ENCODE measurements at places on chromosomes 6 and 20.

DNA sequence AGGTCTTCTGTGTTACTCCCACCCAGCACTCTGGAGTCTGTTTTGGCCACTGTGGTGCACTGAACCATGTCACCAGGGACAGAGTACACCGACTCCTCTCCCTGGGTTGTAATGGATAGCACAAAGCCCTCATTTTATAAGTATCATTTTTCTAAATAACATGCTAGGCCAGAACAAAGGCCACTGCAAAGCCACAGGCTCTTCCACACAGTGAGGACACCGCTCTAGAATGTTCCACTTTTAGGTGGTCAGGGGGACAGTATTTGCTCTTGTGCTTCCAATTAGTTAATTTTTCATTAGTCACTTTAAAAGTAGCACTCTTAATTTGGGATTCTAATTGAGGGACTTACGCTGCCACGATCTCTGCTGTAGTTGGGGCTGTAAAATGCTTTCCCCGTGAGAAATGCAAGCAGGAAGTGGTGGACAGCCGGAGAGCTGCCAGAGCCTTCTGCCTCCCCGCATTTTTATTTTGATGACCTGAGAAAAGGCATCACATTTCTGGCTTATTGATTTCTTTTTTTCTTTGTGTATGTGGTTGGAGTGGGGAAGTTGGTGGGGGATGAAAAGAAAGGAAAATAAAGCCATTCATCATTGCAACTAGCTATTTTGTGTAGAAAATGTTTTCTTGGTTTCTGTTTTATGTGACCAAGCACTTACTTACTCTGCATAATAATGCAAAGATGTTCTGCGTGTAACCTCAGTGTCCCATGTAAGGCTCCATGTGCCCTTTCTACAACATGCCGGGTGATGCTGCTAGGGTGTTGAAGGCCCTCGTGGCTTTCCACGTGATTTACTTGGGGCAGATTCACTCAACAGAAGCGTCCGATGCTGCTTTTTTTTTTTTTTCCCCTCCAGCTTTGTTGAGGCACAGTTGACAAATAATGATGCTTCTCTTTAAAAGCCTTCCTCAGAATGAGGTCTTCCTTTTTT, 195.9 kb downstream of the SASH1 start:
- no peak for DNase-seq

DNA sequence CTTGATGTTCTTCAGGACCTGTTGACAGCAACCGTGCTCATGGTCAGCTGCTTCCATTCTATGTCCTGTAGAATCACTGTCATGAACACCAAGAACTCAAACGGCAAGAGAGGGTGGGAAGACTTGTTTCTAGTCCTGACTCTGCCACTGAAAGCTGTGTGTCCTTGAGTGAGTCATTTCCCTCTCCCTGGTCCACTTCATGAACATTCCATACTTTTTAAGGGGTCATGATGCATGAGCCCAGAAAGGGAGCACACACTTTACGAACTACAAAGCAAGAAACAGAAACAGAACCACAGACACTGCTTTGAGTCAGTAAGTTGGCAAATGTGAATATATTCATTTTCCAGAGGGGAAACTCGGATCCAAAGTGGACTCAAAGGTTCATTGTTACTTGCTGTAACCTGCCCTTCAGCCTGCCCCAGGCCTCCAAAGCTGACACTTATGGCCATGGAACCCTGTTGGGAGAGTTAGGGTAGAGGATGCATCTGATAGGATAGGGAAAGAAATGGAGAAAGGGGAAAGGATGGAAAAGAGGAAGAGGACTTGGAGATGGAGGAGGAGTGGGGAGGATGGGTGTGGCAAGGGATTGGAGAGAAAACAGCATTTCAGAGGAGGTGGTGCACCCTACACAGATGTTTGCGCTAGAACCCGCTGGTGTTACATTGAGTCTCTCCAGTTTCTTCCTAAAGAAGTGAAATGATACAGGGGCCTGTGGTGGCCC, 129.8 kb downstream of the FOXO3 start:
- no peak for DNase-seq

GRCh38 chr6:163354085-163354484, 60.4 kb upstream of the QKI start:
- no peak for DNase-seq

DNA sequence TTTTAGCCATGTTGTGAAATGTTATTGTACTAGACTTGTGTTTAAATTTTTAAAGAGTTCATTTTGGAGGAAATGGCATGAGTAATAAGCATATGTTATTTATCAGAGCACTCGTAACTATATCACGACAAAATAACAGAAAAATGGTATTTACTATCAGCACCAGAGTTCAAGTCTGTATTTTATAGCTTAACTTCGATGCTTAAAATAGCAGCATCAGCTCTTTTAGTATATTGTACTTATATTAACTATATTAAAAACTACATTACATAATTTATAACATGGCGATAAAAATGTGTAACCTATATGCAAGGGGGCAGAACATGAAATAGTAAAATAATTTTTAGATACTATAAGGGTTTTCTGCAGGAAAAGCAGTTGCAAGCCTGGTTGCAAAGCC, 52.9 kb downstream of the ABRACL start:
- peak; percentile 24 for DNase-seq

DNA sequence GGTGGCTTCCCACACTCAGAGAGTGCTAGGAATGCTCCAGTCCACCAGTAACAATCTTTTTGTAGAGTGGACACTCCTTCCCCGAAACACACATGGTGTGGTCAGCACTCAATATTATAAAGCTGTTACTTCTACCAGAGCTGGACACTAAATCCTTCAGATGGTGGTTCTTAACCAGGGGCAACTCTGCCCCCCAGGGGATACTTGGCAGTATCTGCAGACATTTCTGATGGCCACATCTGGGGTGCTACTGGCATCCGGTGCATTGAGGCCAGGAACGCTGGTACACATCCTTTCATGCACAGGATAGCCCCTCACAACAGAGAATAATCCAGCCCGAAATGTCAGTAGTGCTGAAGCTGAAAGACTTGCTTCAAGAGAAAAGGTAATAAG, 124.4 kb downstream of the NFATC2 start:
- no peak for DNase-seq

- no peak for DNase-seq
Measured at GRCh38 chr20:32527447-32528055, 57.6 kb downstream of the NOL4L start.

GRCh38 chr6:150813319-150813992, 52.0 kb upstream of the MTHFD1L start:
- DNase-seq: no peak

DNA sequence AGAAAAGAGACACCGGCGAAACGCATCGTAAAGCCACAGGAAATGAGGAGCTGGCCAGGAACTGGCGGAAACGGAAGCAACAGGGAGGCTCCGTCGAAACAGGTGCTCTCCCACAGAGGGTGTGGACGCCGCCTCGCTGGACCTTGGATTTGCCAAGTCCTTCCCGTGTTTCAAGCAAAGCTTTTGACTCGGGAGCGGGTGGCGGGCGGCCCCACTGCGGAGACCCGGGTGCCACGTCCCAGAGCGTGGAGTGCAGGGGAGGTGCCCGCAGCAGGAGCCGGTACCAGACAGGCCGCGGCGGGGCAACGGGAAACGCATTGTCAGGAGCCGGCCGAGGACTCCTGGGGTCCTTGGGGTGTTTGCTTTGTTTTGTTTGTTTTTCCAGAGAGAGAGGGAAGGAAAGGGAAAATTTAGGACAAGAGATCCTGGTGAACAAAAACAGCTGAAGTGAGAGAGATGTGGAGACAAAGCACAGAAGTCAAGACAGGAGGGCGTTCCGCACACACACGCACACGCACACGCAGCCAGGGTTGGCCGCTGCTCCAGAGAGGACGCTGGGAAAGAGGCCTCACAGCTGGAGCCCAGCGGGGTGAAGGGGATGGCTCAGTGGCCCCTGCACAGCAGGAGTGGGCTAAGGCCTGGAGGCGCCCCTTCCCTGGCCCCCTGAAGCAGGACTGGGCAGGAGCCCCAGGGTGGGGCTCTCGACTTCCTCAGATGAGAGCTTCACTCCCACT, 50.9 kb upstream of the CHRNA4 start:
- no peak for DNase-seq

- no peak for DNase-seq
Measured at GRCh38 chr6:117906507-117906957, 532 bp upstream of the SLC35F1 start.

DNA sequence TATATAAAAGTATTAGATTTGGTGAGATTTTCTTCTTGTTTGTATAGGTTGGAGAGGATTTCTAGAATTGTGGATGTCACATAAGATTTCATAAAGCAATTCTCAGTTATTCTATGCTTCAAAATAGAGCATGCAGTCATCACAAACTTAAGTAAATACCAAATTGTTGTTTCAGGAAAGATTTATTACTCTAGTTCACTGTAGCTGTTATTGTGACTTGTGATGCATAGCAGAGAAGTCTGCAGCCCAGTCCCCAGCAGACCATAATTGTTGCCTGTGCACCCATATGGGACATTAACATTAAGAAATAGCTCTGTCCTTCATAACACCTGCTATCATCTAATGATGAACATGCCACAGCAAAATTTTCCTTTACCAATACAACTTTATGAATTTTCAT, 228.0 kb upstream of the FAM83B start:
- DNase-seq: no peak

- DNase-seq: no peak
Measured at GRCh38 chr6:40477246-40478126, 109.7 kb downstream of the LRFN2 start.

DNA sequence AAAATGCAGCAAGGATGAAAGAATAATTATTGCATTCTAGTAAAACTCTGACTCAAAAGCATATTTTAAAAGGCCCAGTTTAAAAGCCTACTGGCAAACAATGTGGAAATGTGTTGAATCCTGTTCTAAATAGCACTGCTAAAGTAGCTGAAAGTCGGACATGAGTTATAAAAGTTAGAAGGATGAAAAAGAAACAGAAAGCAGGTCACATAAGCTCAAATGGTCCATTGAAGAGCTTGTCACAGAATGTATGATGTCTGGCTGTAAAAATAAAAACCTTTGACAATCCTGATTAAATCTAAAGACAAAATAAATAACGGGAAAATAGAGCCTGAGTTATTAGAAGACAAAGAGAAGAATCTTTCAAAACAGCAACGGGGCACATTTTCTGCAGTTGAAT, 218.6 kb upstream of the UFL1 start:
- no peak for DNase-seq

DNA sequence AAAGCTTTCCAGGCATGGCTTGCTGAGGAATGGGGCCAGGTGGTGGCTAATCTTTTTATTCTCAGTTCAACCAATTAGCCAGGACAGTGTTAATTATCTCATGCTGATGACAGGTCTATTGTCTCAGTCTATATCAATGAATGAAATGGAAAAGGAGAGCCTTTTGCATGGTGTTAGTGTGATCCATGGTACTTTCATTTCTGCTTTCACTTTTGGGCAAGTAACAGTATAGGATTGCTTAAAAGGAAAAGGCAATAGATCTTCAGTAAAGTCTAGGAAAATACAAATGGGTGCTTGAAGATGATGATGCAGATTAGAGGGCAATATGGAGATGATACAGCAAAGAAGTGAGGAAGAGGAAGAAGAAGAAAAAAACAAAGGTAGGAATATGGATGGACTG, 430.3 kb downstream of the TFAP2A start:
- no peak for DNase-seq

GRCh38 chr6:26420688-26421171, 18.7 kb downstream of the BTN3A1 start:
- no peak for DNase-seq

DNA sequence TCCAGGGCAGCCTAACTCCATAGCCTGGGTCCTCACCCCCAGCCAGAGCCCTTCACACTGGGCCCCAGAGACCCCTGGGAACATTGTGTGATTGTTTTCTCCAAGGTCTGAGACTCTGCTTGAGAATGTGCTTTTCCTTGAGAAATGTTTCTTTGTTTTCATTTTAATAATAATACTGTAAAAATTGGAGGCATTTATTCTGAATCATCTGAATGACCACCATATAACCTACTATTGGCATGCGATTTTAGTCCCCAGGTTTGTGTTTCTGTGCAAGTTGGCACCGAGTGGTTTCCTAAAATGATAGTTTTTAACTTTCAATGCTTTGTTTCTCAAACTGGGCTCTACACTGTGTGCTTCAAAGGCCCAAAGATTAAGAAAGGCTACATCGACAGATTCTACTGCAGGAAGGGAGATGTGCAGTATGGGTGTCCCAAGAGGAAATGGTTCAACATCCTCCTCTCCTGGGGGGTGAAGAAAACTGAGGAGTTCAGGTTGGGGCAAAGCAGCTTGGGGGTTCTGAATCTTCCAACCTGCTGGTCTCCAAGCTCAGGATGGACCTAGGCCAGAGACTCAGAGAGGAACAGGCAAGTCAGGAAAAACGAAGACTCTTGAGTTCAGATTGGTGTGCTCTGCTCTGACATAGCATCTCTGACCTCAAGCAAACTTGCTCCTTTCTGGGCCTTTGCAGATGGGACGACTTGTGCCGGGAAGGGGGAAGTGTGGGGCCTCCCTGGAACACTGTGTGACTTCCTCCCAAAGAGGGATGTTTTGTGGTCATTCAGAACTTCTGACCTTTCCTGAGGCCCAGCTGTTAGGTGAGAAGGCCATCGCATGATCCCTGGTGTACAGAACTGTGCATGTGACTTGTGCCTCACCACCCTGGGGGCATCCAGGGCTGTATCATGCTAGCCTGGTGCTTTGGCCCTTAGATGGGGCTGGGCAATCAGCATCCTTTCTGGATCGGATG, 31.0 kb downstream of the DAAM2 start:
- no peak for DNase-seq

DNA sequence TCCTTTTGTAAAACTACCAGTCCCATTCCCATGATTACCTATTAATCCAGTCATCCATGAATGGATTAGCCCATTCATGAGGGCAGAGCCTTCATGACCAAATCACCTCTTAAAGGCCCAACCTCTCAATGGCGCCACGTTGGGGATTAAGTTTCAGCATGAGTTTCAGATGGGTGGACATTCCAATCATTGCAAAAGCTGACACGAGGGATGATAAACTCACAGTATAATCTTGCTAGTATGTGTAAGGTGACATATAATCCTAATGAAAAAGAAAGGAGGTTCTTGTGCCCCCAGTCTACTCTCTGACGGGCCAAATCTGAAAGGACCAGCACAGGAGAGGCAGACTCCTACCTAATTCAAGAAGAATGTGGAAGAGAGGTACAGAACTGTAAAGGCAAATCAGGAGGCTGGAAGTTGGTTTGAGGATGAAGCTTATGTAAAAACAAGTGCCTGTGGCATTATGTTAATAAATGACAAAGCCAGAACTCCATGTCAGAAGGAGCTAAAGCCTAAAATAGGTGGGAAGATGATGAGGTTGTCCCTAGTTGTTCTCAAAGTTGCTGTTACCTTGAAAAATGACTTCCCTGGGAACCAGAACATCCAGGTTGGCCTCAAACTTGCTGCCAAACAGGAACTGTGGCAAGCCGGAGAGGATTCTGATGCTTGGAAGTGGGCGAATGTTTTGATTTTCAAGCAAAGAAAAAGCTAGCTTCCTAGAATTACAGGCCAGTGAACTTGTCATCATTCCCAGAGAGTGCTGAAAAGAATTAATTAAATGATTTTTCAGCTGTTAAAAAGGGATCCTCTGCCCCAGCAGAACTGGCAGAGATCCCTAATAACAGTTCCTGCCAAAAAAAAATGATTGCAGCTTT, 106.5 kb upstream of the TIAM2 start:
- DNase-seq: no peak

All from AG09309 (cell line).